T-helper 17 cell (primary cell): ENCODE measurements at places on chromosomes 12 and 14.

- DNase-seq, result no peak
These were observed 58.0 kb downstream of the ZNF664 start for GRCh38 chr12:124031058-124031457.

DNA sequence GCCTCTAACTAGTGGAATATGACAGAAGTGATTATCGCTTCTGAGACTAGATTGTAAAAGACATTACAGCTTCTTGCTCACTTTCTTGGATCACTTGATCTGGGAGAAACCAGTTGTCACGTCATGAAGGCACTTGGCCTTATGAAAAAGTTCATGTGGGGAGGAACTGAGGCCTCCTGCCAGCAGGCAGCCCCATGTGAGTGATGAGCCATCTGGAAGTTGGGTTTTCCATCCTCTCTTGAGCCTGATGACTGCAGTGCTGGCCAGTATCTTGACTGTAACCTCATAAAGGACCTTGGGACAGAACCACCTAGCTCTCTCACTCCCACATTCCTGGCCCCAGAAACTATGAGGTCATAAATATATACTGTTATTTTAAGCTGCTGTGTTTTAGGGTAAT lies 28.0 kb downstream of the TTLL5 start:
- DNase-seq, result no peak

DNA sequence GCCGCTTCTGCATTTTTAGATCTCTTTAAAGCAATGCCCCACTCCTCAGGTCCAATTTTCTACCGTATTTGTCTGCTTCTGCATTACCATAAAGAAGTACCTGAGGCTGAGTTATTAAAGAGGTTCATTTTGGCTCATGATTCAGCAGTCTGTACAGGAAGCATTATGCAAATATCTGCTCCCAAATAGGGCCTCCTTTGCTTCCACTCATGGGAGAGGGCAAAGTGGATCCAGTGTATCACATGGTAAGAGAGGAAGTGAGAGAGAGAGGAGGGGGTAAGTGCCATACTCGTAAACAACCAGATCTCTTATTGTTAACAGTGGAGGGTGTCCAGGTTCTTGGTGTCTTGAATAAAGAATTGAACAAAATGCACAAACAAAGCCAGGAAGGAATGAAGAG lies 316.1 kb upstream of the SEL1L start:
- DNase-seq, result no peak

GRCh38 chr14:72739446-72740405 lies 154.2 kb downstream of the DPF3 start:
- DNase-seq, result no peak

- DNase-seq, result no peak
These were observed 18.2 kb downstream of the RPS6KL1 start for GRCh38 chr14:74904635-74905503.

- no peak for DNase-seq
These were observed 89.8 kb downstream of the GRIP1 start for GRCh38 chr12:66589095-66589494.

DNA sequence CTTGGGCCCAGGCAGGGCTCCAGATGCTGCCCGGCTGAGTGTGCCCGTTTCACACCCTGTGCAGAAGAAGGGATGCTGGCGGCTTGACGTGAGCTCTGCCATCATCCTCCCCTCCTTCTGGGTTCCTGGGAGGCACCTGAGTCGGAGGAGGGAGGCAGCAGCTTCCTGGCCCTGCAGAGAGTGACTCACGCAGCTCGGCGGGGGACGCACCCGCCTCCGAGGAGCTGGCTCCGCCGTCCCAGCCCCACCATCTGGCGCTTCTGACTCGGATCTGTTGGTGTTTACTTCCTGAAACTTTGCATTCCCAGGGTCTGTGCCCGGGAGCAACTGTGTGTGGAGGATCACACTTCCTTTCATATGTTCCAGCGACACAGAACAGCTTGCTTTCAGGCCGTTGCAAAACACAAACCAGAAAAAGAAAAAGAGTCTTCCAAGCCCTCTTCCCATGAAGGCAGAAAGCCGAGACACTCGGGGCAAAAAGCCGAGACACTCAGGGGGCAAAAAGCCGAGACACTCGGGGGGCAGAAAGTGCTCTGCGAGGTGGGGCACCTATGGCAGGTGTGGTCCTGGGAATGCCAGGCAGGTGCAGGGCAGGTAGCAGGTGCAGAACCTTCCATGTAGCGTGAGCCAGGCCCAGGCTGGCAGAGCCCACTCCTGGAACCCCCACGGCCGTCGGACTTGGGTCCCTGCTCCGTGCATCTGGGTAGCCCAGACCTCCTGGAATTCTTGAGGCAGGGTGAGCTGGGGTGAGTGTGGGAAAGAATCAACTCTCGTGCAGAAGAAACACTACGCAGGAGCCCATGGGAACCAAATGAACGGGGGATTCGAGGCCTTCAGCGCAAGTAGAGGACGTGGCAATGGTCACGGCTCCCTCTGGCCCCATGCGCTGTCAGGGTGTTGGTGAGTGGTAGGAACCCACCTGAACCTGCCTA lies 27.6 kb upstream of the GALNT9 start:
- DNase-seq, result no peak

GRCh38 chr14:52840877-52841276 lies 49.5 kb upstream of the GNPNAT1 start:
- DNase-seq, result no peak

DNA sequence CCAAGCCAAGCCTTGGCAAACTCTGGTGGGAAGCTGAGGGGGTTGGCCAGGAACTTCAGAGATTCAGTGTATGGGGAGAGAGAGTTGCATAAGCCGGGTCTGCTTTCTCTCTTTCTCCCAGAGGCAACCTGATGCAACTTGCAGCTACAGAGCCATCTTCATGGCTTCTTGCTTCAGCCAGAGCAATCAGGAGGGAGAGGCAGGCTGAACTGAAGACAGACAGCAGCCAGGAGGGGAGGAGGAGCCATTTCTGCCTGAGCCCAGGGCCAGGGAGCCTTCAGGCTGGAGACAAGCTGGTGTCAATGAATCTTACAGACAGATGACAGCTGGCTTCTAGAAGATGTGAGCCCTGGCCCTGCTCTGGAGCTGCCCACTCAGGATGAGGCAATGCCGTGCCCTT lies 18.7 kb downstream of the NPC2 start:
- no peak for DNase-seq

- no peak for DNase-seq
These were observed 32.8 kb downstream of the NOS1 start for GRCh38 chr12:117328556-117329100.

DNA sequence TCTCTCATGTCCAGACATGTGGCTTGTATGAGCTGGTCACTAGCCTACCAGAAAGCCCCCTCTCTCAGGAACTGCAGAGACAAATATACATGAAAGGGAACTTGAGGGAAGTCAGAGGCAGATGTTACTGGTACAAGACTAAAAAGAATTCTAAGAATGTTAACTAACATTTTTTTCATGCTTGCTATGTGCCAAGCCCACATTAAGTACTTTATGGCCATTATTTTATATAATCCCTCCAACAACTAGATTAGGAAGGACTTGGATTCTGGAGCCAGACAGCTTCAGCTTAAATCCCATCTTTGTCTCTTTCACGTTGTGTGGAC lies 24.6 kb downstream of the TTC9 start:
- no peak for DNase-seq

DNA sequence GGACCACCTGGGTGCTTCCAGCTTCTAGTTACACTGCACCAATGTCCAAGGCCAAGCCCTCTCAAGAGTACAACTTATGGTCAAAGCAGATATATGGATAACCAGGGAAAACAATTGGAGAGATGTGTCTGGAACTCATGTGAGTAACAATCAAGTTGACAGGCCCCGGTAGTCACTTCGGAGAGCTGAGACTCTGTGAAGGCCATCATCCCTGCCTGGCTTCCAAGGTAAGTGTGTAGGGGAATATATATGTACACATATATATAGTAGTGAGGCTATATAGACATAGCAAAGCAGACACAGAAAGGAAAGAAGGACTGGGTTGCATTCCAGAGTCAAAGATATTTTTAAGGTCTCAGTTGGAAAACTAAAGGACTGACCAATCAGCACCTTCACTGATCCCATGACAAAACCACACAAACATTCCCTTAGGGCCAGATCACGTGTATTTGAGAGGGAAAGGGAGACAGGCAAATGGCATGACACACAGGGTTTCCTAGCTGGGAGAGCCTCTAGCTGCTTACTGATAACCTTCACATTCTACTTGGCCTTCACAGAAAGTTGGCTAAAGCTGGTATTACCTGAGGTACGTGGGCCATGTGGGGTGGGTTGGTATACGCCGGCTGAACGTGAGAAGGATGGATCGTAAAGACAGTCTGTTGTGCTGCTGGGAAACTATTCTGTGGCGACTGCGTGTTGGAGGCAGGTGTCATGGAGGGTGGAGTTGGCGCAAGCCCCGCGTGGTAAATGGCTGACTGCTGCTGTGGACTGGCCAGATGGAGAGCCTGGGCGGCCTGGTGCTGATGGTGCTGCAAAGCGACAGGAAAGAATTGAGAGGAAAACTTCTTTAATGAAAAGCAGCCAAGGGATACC lies 50.0 kb downstream of the SH2B3 start:
- DNase-seq, result no peak

GRCh38 chr12:112992541-112993398 lies 14.5 kb downstream of the OAS2 start:
- DNase-seq, result peak; percentile 41

DNA sequence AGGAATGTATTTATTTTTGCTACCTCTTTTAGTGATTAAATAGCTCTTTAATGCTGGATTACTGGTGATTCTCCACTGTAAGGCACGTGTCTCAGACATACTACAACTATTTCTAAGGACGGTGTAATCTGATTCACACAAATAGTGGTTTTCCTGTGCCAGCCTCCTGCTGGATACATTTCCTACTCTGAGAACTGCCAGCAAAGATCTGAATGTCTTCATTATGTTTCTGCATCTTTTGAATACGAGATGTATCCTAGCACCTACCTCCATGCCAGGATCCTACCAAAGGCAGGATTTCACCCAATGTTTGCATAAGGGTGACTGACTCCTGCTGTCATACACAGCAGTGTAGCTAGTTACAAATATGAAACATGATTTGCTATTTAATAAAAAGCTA lies 120.6 kb downstream of the PRICKLE1 start:
- DNase-seq, result no peak

GRCh38 chr14:79971330-79971729 lies 240.0 kb downstream of the DIO2 start:
- DNase-seq, result no peak
